ENCODE measurements at places on chromosomes 3 and 15.
A peak's percentile ranks its signal among the peaks of the same experiment; 100 is the strongest.

DNA sequence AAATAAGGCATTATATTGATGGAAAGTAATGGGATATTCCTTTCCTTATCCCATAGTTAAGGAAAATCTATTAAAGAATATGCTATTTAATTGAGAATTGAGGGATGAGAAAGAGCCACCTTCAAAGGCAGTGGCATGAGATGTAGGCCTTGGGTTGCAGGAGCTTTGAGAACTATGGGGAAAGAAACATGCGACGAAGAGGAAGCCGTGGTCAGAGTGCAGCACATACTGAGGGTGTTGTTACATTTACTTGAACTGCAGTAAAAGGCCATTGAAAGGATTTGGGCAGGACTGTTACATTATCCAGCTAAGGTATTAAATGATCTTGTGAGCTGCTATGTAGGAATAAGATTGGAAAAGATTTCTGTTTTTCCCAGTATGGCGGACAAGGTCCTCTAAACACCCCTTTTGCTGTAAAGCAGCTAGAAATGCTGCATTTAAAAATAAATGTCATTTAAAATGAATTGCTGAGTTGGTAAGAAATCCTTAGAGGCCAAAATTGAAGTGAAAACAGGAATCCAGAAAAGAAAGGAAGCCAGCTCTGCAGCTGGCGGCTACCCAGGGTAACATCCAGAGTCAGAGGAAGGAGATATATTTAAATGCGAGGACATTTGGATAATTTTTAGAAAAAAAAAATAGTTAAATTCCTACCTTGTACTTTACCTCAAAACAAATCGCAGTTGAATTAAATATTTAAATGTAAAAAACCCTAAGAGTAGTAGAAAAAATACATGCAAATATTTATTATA, 61.7 kb downstream of the IL1RAP start:
- DNase-seq = no peak

DNA sequence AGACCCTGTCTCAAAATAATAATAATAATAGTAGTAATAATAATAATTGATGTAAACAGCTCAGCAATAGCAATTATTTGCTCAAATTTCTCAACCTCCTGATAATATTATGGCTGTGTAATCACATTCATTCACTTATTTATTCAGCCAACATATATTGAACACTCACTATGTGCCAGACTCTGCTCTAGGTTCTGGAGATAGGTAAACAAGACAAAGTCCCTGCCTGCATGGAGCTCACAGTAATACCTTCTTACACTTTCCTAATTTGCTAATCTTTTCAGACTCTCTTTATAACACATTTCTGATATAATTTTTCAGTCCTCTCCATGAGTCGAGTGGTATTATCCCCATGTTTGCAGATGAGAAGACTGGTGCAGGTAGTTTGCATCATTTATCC, 137.6 kb downstream of the KLHL25 start:
- no peak for DNase-seq

GRCh38 chr15:80508783-80509182, 104.6 kb downstream of the ARNT2 start:
- DNase-seq = no peak

- no peak for DNase-seq
Measured at GRCh38 chr15:61480295-61480694, 251.2 kb upstream of the RORA start.

DNA sequence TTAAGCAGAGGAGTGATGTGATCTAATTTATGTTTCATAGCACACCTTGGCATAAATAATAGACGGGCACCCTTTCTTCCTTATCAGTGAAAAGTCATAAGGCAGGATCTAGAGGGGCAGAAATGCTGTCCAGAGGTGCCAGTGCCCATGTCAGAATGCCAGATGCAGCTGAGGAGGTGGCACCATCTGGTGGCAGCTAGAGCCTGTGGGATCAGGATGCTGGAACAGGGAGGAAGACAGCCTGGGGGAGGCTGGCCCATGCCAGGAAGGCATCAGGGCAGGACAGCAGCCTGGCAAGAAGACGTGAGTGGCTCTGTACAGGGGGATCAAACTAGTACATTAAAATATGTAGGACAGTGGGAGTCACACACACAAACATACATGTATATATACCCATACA, 16.5 kb downstream of the MYH15 start:
- DNase-seq = no peak

DNA sequence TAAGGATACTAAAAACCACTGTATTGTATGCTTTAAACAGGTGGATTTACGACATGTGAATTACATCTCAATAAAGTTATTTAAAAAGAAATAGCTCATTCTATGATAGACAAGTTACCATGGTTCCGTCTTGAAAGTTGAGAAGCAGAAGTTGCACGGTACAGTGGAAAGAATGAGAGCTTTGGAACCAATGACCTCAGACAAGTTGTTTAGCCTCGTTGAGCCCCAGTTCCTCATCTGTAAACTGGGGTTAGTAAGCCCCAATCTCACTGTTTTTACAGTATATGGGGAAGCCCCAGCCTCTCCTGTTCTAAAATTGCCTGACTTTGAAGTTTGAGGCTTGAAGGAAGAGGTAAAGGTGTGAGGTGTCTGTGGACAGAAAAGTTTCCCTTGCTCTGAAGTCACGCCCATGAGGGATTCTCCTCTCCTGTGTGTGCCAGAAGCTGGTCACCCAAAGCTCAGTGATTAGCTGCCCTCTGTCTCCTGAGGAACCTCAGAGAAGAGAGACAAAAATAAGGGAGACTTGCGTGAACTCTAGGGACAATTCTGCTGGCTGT, 10.0 kb downstream of the CRYGS start:
- DNase-seq = no peak

- DNase-seq = no peak
Measured at GRCh38 chr15:77239882-77240608, 169.1 kb upstream of the TSPAN3 start.

- no peak for DNase-seq
Measured at GRCh38 chr3:33426068-33426467, 14.1 kb downstream of the UBP1 start.

DNA sequence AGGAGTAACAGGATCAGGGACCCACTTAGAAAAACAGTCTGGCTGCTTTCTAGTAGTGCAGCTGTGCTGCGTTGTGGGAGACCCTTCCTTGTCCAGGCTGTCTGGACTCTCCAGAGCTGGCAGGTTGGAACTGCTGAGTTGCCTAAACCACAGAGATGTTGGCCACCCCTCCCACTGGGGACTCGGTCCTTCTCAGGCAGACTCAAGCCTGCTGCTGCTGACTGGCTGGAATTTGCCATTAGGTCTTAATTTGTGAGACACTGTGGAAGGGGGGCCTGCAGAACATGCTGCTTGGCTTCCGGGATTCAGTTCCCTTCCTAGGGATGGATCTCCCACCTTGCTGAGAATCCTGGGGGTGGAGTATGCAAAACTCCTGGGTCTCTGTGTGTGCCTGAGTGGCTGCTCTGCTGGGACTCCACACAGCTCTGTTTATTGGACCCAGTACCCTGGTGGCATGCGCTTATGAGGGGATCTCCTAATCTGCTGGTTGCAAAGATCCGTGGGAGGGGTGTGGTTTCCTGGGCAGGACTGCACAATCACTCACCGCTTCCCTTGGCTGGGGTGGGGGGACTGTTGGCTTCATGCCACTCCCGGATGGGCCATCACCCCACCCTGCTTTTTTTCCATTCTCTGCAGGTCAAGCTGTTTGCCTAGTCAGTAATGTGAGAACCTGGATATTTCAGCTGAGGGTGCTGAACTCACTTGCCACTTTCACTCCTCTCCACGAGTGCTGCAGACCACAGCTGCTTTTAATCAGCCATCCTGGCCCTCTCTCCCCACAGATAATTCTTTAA, 150.5 kb downstream of the CFAP20DC start:
- no peak for DNase-seq

DNA sequence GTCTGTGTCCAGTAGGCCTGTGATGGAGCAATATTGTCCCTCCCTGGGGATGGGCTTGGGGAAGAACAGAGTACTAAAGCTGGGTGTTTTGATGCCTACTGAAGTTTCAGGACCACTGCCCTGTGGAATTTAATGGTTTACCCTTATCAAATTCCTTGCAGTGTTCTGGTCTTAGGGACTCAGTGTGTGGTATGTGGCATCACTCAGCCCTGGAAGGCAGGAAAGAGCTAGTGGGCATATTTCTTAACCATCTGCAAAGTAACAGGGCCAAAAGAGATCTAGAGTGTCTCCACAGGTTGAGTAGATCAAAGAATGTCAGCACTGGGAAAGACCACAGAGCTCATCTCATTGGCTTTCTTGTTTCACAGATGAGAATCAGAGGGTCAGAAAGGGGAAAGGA, 11.8 kb upstream of the SCN10A start:
- no peak for DNase-seq

DNA sequence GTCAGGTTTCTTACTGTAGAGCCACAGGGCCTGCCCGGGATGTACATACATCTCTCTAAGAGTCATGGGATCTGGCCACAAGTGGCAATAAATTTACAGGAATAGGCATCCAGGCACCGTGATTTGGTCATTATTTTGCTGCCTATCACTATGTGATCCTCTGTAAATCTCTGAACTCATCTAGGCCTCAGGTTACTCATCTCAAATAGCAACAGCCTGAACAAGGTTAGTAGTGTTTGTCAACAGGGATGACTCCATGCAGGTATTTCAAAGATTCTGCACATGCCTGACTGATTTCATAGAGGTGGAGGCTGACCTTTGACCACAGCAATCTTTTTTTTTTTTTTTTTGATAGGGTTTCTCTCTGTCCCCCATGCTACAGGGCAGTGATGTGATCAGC, 88.8 kb upstream of the TBL1XR1 start:
- DNase-seq = no peak

DNA sequence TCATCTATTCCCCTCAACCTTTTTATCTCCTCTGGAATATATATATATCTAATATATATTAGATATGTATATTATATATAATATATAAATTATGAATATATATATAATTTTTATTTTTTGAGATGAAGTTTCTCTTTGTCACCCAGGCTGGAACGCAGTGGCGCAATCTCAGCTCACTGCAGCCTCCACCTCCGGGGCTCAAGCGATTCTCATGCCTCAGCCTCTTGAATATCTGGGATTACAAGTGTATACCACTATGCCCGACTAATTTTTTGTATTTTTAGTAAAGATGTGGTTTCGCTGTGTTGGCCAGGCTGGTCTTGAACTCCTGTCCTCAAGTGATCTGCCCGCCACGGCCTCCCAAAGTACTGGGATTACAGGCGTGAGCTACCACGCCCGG, 22.2 kb downstream of the PXYLP1 start:
- no peak for DNase-seq

- peak; percentile 59 for DNase-seq
Measured at GRCh38 chr3:171838218-171838720, 4.9 kb upstream of the TMEM212 start.

- DNase-seq = no peak
Measured at GRCh38 chr3:71521940-71522876, 61.3 kb downstream of the FOXP1 start.

- no peak for DNase-seq
Measured at GRCh38 chr15:95929232-95929846, 401.2 kb upstream of the NR2F2 start.

DNA sequence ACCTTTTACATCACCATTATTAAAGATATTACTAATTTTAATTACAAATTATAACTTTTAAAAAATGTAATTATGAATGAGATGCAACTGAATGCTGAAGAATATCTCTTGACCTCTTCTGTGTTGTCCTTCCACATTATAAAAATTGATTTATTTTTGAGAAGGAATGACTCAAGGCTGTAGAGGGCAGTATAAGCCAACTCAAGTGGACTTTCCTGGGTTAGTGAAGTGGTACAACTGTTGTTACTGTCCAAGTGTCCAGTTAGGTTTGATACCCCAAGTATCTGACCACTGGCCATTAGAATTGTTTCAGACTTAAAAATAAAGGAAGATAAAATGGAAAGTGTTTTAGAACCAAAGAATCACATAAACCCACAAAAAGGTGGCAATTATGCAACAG, 51.9 kb downstream of the BBX start:
- peak; percentile 47 for DNase-seq

- no peak for DNase-seq
Measured at GRCh38 chr3:117346901-117347300, 637.3 kb downstream of the TUSC7 start.

- no peak for DNase-seq
Measured at GRCh38 chr3:24810881-24811280, 316.2 kb upstream of the THRB start.

DNA sequence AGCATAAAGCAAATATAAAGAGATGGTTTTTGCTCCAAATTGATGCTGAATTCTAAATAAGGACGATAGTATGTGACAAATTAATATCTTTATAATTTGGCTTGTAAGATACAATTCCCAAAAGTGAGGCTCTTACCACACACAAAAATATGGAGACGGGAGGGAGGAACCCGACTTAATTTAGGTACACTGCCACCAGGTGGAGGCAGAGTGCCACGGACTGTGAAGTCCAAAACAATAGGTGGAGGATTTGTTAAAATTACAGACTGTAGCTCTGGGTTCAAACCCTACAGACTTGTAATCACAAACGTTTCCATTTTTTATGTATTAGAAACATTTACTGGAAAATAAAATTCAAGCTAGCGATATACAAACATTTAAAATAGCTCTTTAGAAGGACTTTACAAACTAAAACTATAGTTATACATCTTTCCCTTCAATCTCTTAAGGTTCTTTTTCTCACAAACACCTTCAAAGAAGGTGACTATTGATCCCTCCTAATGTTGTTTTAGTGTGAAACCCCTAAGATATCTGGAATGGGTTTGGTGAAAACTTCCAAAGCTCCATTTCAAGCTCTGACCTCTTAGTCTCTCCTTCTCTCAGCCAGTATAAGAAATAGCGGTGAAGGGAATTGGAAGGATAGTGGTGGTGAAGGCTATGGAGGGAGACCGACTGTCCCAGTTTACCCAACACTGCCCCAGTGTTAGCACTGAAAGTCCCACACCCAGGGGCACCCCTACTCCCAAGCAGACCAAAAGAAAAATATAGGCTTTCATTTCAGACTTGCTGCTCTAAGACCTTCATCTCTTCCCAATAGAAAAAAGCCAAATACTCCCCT, 89.7 kb downstream of the AQP9 start:
- DNase-seq = peak; percentile 66

- DNase-seq = peak; percentile 45
Measured at GRCh38 chr3:160707187-160707794, 30.3 kb downstream of the ARL14 start.

DNA sequence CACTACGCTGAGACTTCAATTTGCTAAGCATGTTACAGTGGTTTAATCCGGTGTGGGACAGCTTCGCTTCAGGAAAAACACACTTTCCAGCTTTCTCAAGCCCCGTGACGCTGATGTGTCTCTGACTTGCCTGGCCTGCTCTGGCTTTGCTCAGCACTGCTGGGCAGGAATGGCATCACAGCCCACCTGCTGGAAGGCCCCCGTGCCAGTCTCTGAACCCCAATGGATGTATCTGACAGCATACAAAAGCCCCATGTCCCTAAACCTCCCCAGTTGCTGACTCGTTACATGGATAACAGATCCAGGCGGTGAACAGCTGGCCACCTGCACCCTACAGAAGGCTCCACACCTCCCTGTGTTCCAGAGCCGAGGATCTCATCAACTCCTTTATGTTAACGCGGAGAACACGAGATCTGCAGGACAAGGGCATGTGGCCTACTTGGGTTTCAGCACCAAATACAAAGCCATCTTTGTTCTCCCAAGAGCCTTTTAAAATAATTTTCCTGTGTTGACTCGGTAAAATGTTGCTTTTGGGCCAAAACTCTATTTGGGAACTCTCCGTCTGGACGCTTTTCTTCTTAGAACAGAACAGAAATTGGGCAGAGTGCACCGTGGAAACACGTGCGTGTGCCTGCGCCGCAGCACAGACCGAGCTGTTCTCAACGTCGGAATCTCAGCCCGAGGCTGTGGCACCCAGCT, 61.4 kb downstream of the ATP10A start:
- no peak for DNase-seq

Measured in HCEC 1CT (cell line).